ENCODE measurements at places on chromosomes 4 and X.
A peak's percentile ranks its signal among the peaks of the same experiment; 100 is the strongest.

GRCh38 chr4:187603093-187604025 is 392.2 kb upstream of the ZFP42 start:
- DNase-seq: peak; percentile 64

DNA sequence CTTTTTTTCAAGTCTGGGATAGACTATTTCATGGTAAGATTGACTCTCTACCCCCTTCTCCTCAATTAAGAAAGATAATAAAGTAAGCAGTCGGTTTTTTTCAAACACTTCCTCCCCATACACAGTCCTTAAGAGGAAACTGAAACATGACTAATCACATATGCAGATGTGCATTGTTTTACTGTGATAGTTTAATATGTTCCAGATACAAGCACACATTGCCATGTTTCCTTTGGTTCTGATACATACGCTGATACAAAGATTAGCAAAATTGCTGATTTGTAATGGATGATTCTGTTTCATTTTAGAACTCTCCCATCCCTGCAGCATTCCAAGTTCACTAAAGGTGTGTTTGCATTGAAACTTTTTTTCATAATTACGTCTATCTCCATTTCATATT is 76.1 kb downstream of the FBXO8 start:
- DNase-seq: no peak

- no peak for DNase-seq
These were observed 11.6 kb downstream of the PDZD4 start for GRCh38 chrX:153818571-153819383.

DNA sequence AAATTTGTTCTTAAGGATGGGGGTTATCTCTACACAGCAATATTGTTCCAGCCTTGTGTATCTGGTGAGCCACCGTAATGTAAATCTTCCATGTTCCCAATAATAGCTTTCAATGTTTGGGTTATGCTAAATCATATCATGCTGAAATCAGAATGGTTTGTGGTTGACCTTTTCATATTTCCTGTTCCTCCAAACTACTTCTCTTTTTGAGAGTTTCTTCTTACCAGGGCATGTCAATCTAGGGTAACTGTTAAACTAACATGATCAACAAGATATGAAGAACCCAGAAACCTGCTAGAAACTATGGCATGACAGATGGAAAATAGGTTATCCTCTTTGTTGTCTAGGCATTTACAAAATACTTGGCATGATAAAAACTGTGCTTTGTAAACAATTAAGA is 22.0 kb downstream of the TNMD start:
- DNase-seq: no peak

DNA sequence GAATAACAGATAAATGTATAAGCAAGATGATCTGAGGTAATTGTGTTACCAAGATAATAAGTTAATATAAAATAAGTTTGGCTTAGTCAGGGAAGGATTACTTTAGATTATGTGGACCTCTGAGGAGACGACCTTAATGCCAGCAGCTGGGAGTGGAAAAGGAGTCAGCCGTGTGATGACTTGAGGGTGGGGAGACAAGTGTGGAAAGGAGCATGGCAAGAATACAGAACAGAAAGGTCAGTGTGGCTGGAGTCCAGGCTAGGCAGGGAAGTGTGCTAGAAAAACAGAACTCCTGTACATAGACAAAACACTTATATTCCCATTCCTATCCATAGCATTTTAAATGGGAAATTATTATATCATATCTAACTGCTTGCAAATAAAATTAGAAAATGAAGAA is 138.8 kb downstream of the PDLIM5 start:
- DNase-seq: no peak

- DNase-seq: no peak
These were observed 215.4 kb downstream of the UGT8 start for GRCh38 chr4:114813961-114814360.

DNA sequence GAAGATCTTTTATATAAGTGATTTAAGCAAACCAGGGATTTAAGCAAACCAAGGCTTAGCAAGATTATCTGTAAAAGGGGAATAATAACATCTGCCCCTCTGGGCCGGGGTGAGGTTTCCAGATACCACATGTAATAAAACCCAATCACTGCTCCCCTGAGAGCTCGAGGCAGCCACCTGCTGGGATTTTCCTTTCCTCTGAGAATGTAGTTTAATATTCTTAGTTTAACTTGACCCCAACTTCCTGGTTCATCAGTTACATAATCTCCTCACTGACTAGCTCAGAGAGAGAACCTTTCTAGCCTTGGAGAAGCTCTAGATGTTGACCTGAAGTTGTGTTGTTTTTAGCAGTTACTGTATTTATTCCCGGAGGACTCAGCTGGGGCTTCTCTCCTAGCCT is 322.4 kb downstream of the ARHGAP10 start:
- peak; percentile 9 for DNase-seq

DNA sequence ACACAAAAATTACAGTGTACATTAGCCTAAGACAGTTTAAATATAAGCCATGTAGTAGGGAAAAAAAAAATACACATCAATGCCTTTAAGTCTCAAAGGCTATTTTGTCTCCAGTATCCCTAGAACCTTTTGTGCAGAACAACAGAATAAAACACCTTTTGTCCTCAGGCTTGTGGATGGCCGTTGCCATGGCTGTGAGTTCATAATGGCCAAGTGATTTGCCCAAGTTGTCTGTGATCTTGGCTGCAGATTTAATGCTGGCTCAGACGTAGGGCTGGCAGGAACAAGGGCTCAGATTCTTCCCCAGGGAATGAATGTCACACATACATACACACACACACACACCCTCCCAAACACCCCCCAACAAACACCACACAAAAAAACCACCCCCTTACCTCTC is 25.3 kb downstream of the GPM6B start:
- no peak for DNase-seq

GRCh38 chr4:75698162-75698962 is 25.2 kb upstream of the G3BP2 start:
- no peak for DNase-seq

- DNase-seq: no peak
These were observed 17.3 kb downstream of the ASMTL start for GRCh38 chrX:1435241-1435895.

DNA sequence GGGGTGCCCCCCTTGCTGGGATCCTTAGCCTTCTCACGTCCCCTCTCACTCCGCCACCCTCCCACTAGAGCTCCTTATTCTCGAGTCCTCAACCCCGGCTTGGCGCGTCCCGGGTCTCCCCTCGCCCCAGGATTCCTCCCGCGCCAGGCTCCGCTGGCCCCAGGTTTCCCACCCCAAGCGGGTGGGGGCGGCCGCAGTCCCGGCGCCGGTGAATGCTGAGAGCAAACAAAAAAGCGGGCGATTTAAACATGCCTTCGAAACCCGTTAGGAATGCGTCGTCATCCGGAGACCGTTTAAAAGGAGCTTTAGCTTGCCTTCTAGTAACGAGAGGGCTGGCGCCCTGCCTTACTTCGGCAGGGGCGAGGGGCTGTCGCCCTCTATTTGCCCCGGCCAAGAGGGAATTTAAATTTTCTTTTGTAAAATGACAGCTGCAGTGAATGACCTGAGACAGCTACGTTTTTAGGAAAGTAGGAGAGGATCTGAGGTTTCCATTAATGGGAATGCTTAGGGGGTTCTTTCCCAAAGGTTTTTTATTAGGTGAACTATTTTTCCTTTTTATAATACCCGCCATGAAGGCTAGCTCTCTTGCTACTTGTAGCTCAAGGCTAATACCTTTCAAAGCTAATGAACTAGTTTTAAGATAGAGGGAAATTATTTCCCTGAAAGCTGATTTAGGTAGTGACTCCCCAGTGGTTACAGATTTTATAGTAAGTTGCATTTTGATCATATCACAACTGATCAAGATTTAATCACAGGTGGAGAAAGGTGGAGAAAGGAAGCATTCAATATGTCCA is 3.1 kb downstream of the JADE1 start:
- peak; percentile 66 for DNase-seq

DNA sequence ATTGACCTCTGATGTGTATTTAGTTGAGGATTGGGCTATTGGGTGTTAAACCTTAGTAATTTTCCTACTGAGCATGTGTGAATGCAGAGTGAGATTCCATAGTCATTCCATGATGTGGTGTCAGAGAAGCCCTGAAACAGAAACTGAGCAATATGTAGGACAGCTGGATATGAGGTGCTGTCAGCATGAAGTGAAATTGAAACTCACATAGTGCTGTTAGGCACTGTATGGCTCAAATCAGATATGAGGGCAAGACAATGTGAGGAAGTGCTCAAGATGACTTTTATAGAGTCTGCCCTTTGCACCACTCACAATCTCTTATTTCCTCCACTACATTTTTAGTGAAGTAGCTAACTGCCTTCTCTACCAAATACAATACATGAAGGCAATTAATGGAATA is 188.3 kb downstream of the SH3BGRL start:
- DNase-seq: no peak

DNA sequence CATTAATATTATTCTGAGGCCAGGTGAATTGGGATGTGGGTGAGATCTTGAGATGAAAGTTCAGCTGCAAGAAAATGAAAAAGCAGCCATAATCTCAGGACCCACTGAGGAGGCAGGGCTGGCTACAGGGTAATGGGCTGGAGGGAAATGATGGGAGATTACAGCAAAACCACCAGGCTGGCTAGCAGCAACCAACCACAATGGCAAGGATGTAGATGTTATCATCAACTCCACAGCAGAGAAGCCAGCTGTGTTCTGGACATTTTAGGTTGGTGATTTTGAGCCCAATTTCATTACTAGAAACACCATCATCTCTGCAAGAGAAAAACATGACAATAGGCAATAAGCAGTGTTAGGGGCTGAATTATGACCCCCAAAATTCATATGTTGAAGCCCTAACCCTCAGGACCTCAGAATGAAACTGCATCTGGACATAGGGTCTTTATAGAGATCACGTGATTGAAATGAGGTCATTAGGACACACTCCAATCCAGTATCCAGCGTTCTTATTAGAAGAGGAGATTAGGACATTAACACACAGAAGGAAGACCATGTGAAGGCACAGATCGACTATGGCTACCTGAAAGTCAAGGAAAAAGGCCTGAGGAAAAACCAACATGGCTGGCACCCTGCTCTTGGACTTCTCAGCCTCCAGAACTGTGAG is 139.8 kb upstream of the KIT start:
- no peak for DNase-seq

- DNase-seq: no peak
These were observed 66.4 kb downstream of the GALNT7 start for GRCh38 chr4:173235050-173235449.

DNA sequence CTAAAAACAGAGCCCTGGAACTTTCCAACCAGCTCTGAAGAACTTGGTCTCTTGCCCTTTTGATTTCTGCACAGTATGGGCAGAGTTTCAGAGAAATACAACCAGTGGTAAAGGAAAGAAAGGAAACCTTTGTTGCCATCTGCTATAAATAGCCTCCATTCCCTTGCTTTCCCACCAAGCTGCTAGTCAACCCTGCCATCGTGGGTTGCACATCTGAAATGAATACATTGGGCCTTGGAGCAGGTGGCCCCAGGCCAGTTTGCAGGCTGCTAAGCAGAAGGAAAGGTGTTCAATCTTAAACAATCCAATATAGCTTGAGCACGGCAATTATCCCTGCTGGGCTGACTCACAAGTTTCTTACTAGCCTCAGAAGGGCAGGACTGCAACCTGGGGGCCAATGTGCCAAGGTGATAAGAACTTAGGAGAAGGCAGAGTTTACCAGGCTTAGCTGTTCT is 142.5 kb downstream of the PPARGC1A start:
- no peak for DNase-seq

DNA sequence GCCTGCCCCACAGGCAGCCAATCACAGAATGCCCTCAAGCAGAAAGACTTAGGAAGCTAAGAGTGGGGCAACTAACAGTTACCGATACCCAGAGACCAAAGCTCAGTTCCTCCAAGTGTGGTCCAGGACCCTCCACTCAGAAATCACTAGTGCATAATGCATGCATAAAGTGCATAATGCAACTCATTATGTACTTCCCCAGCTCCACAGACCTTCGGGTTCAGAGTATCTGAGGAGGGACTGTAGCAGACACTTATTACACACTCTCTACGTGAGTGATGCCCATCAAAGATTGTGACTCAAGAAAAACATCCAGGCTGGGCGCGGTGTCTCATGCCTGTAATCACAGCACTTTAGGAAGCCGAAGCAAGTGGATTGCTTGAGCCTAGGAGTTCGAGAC is 328.0 kb downstream of the BCOR start:
- DNase-seq: no peak

GRCh38 chr4:70367813-70368212 is 7.3 kb downstream of the SMR3A start:
- no peak for DNase-seq

DNA sequence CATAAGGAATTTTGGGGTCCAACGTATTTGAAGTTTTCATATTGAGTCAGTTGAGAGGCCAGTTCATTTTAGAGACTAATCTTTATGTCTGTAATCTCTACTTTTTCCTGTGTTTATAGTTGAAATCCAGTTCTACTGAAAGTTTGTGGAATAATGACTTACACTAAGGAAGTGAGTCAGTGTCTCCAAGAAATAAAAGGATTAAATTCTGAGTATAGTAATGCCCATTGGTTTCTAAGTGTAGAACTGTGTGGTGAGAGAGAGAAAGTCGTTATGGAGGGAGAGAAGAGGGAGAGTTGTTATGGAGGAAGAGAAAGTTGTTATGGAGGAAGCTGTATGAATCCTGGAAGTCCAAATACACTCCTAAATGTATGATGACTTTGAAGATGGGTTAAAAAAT is 264.6 kb upstream of the HAND2 start:
- DNase-seq: no peak

GRCh38 chr4:28772066-28772465 is 1911.4 kb downstream of the STIM2 start:
- peak; percentile 77 for DNase-seq

- DNase-seq: no peak
These were observed 6.0 kb downstream of the PDLIM5 start for GRCh38 chr4:94457692-94458106.

DNA sequence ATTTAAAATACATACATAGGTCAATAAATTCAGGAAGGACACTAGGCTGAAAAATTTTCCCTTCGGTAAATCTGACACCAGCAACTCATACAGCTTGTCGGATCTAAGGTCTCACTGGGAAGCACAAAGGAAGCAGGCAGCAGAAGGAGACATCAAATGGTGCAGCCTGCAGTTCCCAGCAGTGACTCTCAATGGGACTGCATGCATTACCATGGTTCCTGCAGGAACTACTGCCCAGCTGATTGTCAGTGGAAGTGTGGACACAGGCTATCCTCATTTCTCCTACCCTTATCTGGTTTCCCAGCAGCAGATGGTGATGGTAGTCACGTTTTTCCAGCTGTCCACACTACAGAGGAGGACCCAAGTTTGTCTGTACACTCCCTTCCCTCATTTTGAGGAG is 113.3 kb downstream of the PPP1R2C start:
- no peak for DNase-seq

Data from brain microvascular endothelial cell (primary cell).